Umbilical cord (tissue), 2 donors: ENCODE measurements at places on chromosomes 16 and 17.

GRCh38 chr16:19338335-19338734 lies 52.8 kb downstream of the CLEC19A start:
- DNase-seq, result no peak

DNA sequence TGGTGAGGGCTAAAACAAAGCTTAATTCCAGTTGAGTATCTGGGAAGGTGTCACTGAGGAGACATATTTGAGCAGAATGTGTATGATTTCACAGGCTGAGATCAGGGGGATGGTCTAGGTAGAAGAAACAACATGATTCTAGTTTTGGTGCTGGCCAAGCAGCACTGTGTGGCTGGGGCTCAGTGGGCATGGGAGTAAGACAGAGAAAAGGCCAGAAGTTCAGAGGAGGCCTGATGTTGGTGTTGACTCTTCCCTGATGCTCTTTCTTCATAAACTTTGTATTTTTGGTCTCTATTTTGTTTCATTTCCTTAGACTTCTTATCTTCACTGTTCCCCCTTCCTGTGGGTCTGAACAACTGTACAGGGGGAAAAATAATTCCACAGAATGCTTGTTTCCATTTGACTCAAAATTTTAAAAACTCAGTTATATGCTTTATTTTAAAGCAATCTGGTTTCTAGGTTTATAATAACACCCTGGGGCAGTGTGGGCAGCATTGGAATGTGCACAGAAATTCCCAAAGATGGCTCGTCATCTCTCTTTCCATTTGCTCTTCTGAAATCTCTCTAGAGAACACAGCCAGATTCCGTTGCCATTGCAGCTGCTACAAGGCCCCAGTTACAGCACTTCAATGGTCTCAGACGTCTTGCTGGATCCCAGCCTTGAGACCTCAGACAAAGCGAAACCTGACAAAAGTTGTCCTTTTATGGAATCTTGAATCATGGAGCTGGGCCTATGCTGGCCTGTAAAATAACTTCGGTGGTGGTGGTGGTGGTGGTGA lies 68.3 kb downstream of the SNX11 start:
- peak; percentile 12 for DNase-seq

DNA sequence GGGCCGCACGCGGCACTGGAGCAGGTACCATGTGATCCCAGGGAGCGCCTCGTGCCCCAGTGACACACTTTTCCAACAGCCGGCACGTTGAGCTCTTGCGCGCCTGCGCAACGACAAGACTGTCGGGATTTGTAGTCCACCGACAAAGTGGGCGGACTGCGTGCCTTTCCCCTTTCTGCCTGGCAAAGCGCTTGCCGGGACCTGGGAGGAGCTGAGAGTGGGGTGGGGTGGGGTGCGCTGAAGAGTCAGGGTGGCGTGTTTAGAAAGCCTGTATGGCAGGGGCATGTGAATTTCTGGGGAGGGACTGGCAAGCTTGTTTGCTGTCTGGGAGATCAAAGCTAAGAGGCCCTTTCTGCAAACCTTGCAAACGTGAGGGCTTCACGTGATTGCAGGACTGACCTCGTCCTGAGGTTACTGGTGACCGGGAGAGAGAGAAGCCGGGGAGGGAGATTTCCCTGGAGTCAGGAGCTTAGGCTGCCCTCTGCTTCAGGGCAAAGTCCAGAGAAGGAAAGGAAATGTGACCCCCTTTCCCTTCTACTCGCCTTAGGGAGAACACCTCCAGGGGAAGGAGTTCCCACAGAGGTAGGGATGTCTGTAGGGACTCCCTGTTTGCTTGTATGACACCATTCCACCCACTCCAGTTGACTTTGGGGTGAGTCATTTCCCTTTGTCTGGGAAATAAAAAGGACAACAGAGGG lies 429 bp upstream of the NR1D1 start:
- DNase-seq, result peak; percentile 99

DNA sequence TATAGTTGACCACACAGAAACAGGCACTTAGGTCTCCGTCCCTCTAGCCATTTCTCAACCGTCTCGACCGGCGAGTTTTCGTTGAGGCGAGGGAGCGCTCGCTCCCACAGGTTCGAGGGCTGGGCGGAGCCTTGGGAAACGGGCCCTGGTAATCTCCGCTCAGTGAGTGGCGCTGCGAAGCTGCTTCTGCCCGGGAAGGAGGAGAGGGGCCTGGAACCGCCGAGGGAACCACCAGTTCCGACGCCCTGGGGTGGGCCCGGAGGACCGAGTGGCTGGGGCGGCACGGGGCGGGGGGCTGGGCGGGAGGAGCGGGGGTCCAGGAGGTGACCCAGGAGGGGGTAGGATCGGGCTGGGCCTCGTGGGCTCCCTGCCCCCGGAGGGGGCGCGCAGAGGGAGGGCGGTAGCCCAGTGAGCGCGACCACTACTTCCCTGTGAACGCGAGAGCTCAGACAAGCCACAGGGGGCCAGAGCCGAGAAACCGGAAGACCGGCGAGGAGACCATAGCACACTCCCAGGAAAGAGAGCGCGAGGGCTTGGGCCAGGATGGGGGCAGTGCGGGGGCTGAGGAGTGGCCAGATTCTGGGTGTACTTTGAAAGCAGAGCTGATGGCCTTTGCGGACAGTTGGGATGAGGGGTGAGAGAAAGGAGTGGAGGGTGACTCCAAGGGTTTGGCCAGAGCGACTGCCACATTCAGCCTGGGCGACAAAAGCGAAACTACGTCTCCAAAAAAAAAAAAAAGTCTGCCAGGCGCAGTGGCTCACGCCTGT lies 29.9 kb upstream of the ARL4D start:
- peak; percentile 87 for DNase-seq

- DNase-seq, result peak; percentile 65
These were observed 56.1 kb downstream of the YPEL2 start for GRCh38 chr17:59387351-59388068.

- no peak for DNase-seq
These were observed 773.5 kb upstream of the EEF2KMT start for GRCh38 chr16:5870886-5871691.

DNA sequence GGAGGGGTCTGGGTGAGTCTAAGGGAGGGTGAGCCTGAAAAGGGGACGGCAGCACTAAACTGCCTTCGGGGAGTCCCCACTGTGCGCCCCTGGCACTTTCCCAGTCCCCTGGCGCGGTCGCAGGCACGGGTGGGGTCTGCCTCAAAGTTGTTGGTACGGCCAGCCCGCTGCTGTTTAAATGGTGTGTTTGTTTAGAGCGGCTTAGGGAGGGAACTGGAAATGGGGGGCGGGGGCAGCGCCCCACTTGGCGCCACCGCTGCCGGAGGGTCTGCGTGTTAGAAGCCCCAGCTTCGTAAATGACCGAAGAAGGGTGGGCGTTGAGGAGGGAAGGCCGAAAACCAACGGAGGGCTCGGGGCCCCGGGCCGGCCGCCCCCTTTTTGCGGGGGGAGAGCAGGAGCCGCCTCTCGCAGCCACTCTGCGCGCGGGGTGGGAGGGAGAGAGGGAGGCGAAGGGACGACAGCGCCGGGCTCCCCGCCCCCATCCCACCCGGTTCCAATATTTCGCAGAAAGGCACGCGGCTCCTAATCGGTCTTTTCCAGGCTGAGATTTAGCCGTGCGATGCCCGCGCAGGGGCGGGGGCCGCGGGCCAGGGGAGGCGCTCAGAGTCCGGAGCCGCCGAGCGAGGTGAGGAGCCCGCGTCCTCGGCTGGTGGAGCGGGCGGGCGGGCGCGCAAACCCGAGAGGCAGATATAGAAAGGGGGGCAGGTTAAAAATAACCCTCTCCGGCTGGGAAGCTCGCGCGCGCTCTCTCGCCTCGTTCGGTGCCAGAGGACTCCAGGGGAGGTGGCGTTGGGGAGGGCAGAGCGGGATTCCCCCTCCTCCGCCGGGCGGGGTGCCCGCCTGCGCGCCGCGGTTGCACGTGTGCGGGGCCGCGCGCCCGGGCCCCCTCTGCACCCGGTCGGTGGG lies 54.9 kb downstream of the SREBF1 start:
- DNase-seq, result peak; percentile 82

GRCh38 chr17:32223703-32224102 lies 41.9 kb upstream of the RHBDL3 start:
- no peak for DNase-seq

GRCh38 chr16:21697032-21697431 lies 33.3 kb downstream of the OTOA start:
- no peak for DNase-seq

DNA sequence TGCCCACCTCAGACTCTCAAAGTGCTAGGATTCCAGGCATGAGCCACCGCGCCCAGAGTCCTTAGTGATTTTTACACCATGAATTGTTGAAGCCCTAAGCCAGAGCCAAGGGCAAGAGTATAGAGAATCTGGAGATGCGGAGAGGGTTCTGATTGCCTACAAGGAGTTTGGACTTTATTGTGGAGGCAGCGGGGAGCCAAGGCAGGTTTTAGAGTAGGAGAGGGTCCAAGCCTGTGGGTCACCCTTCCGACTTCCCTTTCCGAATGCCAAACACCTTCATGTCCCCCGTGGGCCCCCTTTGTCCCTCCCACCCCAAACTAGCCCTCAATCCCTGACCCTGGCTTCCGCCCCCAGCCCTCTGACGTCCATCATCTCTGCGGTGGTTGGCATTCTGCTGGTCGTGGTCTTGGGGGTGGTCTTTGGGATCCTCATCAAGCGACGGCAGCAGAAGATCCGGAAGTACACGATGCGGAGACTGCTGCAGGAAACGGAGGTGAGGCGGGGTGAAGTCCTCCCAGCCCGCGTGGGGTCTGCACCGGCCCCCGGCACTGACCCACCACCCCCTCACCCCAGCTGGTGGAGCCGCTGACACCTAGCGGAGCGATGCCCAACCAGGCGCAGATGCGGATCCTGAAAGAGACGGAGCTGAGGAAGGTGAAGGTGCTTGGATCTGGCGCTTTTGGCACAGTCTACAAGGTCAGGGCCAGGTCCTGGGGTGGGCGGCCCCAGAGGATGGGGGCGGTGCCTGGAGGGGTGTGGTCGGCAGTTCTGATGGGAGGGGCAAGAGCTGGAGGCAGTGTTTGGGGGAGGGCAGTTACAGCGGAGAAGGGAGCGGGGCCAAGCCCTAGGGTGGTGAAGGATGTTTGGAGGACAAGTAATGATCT lies 7.1 kb downstream of the MIEN1 start:
- DNase-seq, result no peak
